ENCODE measurements at places on chromosomes 2 and 18.

- H3K27me3 ChIP-seq, result no peaks in the 10 kb centered on the region
- H3K36me3 ChIP-seq, result no peaks in the 10 kb centered on the region
- no peak overlapping the region for H3K27ac ChIP-seq
- H3K4me1 ChIP-seq, result no peaks in the 10 kb centered on the region
- no peak for DNase-seq
Observed at GRCh38 chr2:234649951-234650350, 153.1 kb upstream of the ARL4C start.

DNA sequence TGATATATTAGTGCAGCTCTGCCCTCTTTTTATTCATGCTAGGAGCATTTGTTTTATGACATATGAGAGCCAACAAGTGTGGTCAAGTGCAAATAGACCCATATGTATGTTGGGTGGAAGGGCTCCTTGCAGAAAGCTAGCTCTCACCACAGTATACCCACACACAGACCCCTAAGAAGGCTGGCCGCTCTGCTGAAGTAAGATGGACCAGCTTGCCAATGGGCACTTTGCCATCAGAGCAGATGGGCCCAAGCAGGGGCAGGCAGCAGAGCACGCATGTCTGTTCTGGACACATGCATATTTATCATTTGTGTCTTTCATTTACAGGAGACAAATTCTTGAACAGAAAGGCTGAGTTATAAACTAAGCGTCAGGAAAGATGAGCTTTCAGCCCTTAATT lies 187.5 kb upstream of the DTNA start:
- no peak overlapping the region for H3K4me3 ChIP-seq
- DNase-seq, result no peak

GRCh38 chr2:177241711-177242120 lies 22.8 kb downstream of the NFE2L2 start:
- DNase-seq, result no peak
- H3K27me3 ChIP-seq, result no peaks in the 10 kb centered on the region

DNA sequence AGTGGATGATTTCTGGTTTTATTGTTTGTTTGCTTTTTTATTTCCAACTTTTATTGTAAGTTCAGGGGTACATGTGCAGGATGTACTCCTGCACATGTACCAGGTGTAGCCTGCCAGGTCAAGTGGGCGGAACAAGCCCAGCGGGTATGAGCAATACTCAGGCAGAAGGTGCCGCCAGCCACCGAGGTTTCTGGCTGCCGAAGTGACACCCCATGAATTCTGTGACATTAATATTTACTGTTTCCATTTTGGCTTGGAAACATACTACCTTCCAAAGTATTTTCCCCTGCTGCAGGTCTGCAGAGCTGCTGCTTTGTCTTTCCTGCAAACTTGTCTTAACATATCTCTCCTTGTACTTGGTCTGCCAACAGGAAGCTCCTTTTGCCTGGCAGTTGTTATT lies 78.5 kb downstream of the PTPN4 start:
- no peaks in the 10 kb centered on the region for H3K27me3 ChIP-seq
- no peaks in the 10 kb centered on the region for H3K36me3 ChIP-seq
- H3K27ac ChIP-seq, result no peak overlapping the region
- DNase-seq, result no peak

- no peaks in the 10 kb centered on the region for H3K36me3 ChIP-seq
- no peaks in the 10 kb centered on the region for H3K4me1 ChIP-seq
Observed at GRCh38 chr2:43542285-43542933, 53.4 kb downstream of the THADA start.

DNA sequence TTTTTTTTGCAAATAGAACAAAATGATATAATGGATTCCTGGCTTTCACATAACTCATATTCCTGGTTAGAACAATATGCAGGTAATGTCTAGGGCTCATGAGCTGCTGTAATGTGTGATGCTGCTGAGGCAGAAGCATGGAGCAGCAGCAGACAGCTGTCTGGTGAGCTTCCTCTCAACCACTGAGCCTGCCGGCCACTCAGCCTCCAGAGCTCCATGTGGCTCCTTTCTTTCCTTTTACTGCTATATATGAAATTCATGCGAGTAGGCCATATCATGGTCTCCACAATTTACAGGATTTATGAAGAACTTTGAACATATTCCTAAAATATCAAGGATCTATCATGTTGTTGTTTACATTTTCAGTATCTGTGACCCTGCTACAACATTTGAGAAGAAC lies 120.9 kb downstream of the MEP1B start:
- DNase-seq, result no peak
- H3K27ac ChIP-seq, result no peak overlapping the region
- no peak overlapping the region for H3K4me3 ChIP-seq
- H3K36me3 ChIP-seq, result no peaks in the 10 kb centered on the region
- no peaks in the 10 kb centered on the region for H3K27me3 ChIP-seq
- H3K4me1 ChIP-seq, result peaks cover 17% of the 10 kb centered on the region

DNA sequence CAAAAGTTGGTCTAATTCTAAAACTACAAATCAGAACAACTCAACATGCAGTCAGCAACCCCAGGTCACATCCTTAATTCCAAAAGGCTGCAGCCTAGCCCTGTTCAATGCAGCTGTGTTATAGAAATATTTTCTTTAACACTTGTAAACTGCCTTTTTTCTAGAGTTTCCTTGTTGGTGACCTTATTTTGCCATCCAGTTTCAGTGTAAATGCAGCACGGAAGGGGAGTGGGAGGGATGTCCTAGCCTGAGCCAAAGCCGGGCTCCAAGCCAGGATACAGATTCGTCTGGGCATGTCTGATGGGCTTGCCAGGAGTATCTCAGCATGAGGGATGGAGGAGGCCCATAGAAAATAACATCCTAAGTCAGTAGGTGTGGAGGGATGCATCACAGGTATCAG lies 17.7 kb upstream of the SP3 start:
- DNase-seq, result no peak
- H3K4me1 ChIP-seq, result peaks cover 3% of the 10 kb centered on the region
- no peak overlapping the region for H3K4me3 ChIP-seq
- H3K27me3 ChIP-seq, result no peaks in the 10 kb centered on the region

DNA sequence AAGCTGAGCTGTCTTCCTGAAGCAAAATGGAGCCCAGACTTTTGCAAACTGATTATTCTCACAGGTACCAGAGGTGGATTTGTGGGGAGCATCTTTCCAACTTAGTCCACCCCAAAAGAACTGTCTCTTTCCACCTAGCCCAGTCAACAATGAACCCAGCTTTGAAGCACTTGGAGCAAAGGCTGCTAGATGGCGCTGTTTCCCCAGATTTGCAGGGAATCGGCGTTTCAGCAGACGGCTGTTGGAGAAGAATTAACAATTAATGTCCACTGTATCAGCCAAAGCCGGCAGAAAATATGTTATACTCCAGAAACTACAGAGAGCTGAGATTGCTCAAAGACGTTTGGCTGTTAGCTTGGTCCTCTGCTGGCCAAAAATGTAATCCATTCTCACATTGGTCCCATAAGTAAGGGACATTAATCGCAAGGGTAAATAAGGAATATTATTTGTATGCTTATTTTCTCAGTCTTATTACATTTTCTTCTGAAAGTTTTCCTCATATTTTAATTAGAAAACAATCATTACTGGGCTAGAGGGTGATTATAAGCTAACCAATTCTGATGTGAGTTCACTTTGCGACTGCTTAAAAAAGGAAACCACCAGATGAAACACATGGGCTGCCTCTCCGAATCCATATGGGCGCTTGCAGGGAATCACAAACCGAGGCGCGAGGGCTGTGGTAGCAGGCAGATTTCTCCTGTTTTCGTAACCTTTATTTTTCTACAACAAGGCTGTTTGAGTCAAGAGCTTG lies 423.8 kb upstream of the MEX3C start:
- no peak overlapping the region for H3K4me3 ChIP-seq
- DNase-seq, result peak; percentile 85
- H3K36me3 ChIP-seq, result no peaks in the 10 kb centered on the region
- H3K27ac ChIP-seq, result no peak overlapping the region
- H3K27me3 ChIP-seq, result no peaks in the 10 kb centered on the region
- peaks cover 14% of the 10 kb centered on the region for H3K4me1 ChIP-seq

DNA sequence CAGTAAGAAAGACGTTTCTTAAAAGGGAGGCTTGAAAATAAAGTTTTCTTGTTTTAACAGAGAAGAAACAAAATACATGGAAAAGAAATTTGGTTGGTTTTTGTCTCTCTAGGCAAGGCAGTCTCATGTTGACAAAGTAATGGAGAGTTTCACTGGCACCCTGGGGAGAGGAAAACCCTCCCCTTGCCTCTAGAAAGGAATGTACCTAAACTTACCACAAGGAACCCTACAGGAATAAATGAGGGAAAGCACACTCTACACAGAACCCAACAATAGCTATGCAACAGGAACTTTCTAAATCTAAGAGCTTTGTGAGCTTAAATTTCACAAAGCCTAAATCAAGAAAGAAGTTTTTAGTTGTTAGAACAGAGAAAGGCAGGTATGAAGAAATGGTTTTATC lies 37.0 kb downstream of the FIGN start:
- no peaks in the 10 kb centered on the region for H3K36me3 ChIP-seq
- no peak overlapping the region for H3K4me3 ChIP-seq
- peak; percentile 1 for DNase-seq
- no peak overlapping the region for H3K27ac ChIP-seq
- no peaks in the 10 kb centered on the region for H3K4me1 ChIP-seq
- peaks cover 29% of the 10 kb centered on the region for H3K27me3 ChIP-seq

- no peak for DNase-seq
- no peak overlapping the region for H3K4me3 ChIP-seq
- H3K4me1 ChIP-seq, result peaks cover 35% of the 10 kb centered on the region
- H3K27ac ChIP-seq, result no peak overlapping the region
- H3K36me3 ChIP-seq, result no peaks in the 10 kb centered on the region
Observed at GRCh38 chr2:48719480-48720177, 35.9 kb downstream of the LHCGR start.

- H3K27ac ChIP-seq, result no peak overlapping the region
- DNase-seq, result no peak
- peaks cover 4% of the 10 kb centered on the region for H3K27me3 ChIP-seq
Observed at GRCh38 chr18:77016936-77017335, 115.6 kb downstream of the MBP start.

- H3K4me3 ChIP-seq, result no peak overlapping the region
- H3K4me1 ChIP-seq, result no peaks in the 10 kb centered on the region
- H3K27ac ChIP-seq, result no peak overlapping the region
- H3K36me3 ChIP-seq, result no peaks in the 10 kb centered on the region
- H3K27me3 ChIP-seq, result no peaks in the 10 kb centered on the region
Observed at GRCh38 chr2:102782933-102783332, 21.1 kb downstream of the TMEM182 start.

GRCh38 chr2:164538240-164538866 lies 82.9 kb downstream of the GRB14 start:
- H3K27me3 ChIP-seq, result peaks cover 31% of the 10 kb centered on the region
- H3K36me3 ChIP-seq, result no peaks in the 10 kb centered on the region
- no peak overlapping the region for H3K4me3 ChIP-seq
- DNase-seq, result peak; percentile 66
- H3K27ac ChIP-seq, result no peak overlapping the region
- peaks cover 7% of the 10 kb centered on the region for H3K4me1 ChIP-seq

DNA sequence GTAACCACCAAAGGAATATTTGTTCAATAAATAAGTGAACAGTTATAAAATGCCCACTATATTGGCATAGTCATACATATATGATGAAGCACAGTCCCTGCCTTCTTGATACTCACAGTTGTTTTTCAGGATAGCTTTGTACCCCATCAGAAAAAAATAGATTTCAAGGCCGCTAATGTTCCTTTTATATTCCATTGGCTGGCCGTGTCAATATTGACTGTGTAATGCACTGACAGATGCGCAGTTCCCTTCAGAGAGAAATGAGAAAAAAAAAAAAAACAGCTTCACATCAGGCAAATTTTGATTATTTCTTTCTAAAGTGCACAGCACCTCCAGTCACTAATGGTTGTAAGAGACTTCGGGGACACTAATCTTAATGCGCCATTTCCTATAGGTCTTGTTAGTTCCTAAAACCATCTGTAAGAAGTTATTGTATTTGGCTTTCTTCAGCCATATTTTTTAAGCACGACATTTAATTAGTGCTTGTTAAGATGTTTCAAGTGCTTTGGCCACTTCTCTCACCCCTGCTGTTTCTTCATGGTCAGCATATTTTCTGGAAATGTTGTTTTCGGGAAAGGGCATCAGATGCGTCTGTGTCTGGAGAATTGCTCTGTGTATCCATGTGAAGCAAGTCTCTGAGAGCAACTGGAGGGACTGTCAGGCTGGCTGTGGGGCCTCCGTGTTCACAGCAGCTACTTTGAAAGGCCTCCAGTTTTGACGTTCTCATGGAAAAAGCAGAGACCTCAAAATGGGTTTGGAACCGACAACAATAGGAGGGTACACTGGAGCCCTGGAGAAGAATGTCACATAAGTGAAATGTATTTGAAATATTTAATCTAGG lies 378.3 kb downstream of the MTX2 start:
- no peaks in the 10 kb centered on the region for H3K36me3 ChIP-seq
- no peak overlapping the region for H3K27ac ChIP-seq
- no peak overlapping the region for H3K4me3 ChIP-seq
- no peaks in the 10 kb centered on the region for H3K27me3 ChIP-seq

DNA sequence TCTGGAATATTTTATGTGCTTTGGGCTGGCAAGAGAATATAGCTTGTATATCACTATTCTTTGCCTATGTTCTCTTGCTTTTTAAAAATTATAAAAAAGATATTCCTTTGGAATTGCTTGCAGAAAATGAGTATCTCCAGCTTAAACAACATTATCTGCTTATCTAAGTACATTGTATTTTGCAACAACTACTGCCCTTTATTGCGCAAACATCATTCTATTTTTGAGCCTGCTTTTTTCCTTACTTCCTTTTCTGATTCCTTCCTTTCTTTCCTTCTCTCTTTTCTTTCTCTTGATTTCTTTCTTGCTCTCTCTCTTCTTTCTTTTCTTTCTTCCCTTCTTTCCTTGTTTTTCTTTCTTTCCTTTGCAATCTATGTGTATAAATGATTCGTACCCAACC lies 74.0 kb downstream of the UNC80 start:
- H3K4me3 ChIP-seq, result no peak overlapping the region
- H3K27me3 ChIP-seq, result no peaks in the 10 kb centered on the region
- no peaks in the 10 kb centered on the region for H3K36me3 ChIP-seq
- H3K27ac ChIP-seq, result no peak overlapping the region
- DNase-seq, result no peak
- H3K4me1 ChIP-seq, result no peaks in the 10 kb centered on the region

- no peaks in the 10 kb centered on the region for H3K36me3 ChIP-seq
Observed at GRCh38 chr2:85437488-85438200, 19.1 kb downstream of the SH2D6 start.

GRCh38 chr2:142509401-142509800 lies 368.1 kb upstream of the KYNU start:
- DNase-seq, result no peak
- H3K4me3 ChIP-seq, result no peak overlapping the region
- H3K27me3 ChIP-seq, result no peaks in the 10 kb centered on the region
- H3K27ac ChIP-seq, result no peak overlapping the region
- no peaks in the 10 kb centered on the region for H3K36me3 ChIP-seq

- peaks cover 5% of the 10 kb centered on the region for H3K36me3 ChIP-seq
- H3K27ac ChIP-seq, result no peak overlapping the region
- H3K4me3 ChIP-seq, result peak overlapping the region; percentile 62
- DNase-seq, result no peak
Observed at GRCh38 chr18:59264651-59265245, 8.5 kb downstream of the RAX start.

GRCh38 chr18:48036641-48037421 lies 106.4 kb upstream of the SMAD2 start:
- H3K27me3 ChIP-seq, result no peaks in the 10 kb centered on the region
- H3K4me3 ChIP-seq, result no peak overlapping the region
- no peaks in the 10 kb centered on the region for H3K36me3 ChIP-seq
- H3K4me1 ChIP-seq, result no peaks in the 10 kb centered on the region
- H3K27ac ChIP-seq, result no peak overlapping the region

- no peak overlapping the region for H3K4me3 ChIP-seq
- peak overlapping the region; percentile 68 for H3K27ac ChIP-seq
- peak; percentile 69 for DNase-seq
Observed at GRCh38 chr18:3081584-3081991, 68.6 kb upstream of the LPIN2 start.

- H3K27ac ChIP-seq, result no peak overlapping the region
- H3K4me1 ChIP-seq, result peaks cover 20% of the 10 kb centered on the region
- no peak overlapping the region for H3K4me3 ChIP-seq
- no peaks in the 10 kb centered on the region for H3K36me3 ChIP-seq
Observed at GRCh38 chr2:28269019-28269784, 123.5 kb upstream of the FOSL2 start.

All from A673 (cell line).